Activated CD4-positive, alpha-beta memory T cell treated with anti-CD3 and anti-CD28 coated beads for 36 hours (primary cell): ENCODE measurements at places on chromosomes 2 and 18. TPM values are rescaled to one million over a fixed set of nuclear protein-coding genes. Genes with fewer than 3 reads are reported as not detected.

DNA sequence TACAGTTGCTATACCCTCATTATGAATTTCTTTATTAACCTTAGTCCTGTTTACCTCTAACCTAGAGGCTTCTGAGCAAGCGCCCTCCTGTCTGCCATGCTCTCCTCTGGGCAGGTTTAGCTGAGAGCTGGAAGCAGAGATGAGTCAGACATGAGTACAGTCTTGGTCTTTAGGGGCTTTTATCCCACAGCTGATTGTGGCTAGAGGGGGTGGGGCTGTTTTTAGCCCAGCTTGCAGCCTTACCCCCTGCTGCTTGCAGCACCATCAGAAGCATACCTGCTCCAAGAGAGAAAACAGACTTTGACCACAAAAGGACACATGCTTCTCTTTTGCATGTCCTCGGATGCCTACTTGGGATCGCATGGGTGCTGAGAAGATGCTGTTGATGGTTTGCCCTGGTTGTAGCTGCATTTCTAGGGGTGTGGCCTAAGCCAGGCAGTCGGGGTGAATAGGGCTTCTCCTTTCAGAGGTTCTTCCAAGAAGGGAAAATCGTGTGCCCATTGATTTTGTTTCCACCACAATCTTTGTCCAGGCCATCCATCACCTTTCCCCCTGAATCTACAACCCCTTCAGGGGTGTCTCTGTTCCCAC, 115.0 kb upstream of the LGALSL start:
- DNase-seq: peak; percentile 30

DNA sequence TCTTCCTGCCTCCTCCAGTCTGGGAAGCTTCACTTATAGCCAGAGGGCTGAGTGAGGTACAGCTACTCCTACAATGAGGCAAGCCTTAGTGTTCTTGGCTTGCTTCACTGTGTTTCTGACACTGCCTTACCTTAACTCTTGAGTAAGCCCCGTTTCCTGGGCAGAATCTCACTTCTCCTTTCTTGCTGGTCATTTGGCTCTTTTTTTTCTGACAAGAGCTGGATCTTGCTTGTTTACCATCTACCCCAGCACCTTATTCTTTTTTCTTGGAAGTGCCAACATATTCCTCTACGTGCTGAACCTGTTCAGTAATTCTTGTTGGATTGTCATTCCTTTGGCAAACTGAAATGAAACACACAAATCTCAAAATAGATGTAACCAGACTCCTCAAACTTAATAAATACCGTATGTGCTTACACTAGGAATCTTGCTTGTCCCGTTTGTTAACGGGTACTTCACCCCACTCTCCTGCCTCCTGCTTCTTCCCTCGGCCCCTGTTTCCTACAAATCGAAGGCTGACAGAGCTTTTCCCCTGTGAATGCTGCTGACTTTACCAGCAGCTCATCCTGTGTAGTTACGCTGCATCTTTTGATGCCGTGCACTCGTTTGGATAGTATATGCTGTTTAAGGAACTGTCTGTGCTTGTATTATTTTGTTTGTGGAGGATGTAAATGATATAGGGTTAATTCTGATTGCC, 132.2 kb downstream of the FMNL2 start:
- no peak for DNase-seq

- DNase-seq: no peak
These were observed 93.5 kb downstream of the TFCP2L1 start for GRCh38 chr2:121191191-121192170.

DNA sequence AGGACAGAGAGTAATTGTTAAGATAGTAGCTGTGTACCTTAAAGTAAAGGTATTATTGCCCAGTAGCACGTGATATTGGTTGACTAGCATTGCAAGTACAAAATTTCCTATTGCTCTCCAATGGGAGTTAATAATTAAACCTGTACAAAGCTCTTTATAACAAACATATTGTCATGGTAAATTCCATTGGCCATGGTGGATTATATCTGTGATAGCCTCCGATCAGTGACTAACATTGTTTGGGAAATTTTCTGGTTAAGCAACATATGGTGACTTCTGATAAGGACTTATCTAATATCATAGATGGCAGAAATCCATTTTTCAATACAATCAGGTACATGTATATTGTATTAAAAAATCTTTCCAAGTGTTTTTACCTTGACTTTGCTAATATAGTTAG, 360.8 kb downstream of the DCC start:
- no peak for DNase-seq

- DNase-seq: no peak
These were observed 176.0 kb downstream of the CCDC178 start for GRCh38 chr18:33264566-33264965.

DNA sequence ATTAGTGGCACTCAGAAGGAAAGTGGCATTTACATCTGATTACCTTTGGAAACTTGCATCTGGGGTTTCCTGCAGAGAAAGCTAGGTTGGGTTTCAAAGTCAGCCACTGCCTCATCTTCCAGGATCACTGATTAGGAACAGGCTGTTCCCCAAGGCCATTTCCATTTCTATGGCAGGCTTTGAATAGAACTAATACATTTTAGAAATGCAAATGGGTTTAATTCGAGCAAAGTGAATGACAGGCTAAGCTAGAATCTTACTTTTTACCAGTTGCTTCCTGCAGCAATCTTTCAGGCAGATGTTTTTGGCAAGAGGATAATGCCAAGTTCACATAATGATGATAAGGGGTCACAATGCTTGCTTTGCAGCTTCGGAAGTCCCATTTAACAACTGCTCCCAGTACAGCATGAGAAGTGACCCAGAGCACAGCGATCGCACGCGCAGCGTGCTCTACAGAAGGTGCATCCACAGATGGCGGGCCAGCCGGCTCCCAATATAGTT, 336.7 kb downstream of the LPIN1 start:
- DNase-seq: no peak

GRCh38 chr2:97730245-97730644, 16.9 kb downstream of the ZAP70 start:
- no peak for DNase-seq

DNA sequence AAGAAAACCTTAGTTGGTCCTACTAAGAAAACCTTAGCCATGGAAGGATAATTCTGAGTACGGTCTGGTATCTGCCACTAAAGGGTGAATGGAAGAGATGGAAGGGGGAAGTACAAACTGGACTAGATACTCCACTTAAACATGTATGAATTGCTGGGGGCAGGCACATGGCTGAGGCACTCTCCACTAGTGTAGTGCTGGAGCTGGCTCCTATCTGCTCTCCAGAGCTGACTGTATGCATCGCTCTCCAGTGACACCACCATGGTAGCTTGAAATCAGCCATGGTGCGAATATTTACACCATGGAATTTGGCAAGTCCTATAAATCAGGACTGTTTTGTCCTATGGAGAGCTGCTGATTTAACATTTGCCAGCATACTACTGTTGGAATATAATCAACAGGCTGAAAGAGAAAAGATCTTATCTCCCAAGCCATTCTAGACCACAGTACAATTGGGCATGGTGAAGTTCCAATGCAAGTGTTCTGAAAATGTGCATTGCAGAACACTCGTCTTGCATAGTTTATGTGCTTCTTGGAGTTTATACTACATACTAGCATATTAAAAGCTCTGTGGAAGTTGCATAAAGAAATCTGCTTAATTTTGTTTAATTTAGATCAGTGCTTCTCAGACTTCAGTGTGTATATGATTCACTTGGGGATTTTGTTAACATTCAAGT, 277.4 kb downstream of the TDRD15 start:
- DNase-seq: no peak

- no peak for DNase-seq
These were observed 91.6 kb downstream of the ACKR3 start for GRCh38 chr2:236661061-236661761.

GRCh38 chr18:64276311-64277090, 127.6 kb upstream of the LINC00305 start:
- DNase-seq: no peak

DNA sequence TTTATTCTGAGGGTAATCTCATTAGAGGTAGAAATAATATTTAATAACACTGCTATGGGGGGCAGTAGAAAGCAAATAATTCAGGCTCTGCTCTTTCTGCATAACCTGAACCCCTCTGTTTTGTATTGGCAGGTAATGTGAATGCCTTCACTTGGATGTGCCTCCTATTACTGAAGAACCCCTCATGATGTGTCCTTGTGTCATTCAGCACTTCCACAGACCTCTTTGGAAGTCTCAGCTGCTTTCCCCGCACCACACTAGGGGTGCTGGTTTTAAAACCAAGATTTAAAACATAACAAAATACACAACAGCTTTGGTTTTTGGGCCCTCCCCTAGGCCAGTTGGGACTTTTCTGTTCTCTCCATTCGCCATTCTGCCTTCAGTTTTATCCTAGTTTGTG, 281.7 kb upstream of the MC4R start:
- no peak for DNase-seq

- DNase-seq: peak; percentile 29
These were observed 117.6 kb upstream of the FOSL2 start for GRCh38 chr2:28274911-28275685.

GRCh38 chr2:25330273-25330672, 11.5 kb downstream of the DNMT3A start:
- DNase-seq: no peak

GRCh38 chr2:117972476-117973123, 41.3 kb downstream of the CCDC93 start:
- no peak for DNase-seq

DNA sequence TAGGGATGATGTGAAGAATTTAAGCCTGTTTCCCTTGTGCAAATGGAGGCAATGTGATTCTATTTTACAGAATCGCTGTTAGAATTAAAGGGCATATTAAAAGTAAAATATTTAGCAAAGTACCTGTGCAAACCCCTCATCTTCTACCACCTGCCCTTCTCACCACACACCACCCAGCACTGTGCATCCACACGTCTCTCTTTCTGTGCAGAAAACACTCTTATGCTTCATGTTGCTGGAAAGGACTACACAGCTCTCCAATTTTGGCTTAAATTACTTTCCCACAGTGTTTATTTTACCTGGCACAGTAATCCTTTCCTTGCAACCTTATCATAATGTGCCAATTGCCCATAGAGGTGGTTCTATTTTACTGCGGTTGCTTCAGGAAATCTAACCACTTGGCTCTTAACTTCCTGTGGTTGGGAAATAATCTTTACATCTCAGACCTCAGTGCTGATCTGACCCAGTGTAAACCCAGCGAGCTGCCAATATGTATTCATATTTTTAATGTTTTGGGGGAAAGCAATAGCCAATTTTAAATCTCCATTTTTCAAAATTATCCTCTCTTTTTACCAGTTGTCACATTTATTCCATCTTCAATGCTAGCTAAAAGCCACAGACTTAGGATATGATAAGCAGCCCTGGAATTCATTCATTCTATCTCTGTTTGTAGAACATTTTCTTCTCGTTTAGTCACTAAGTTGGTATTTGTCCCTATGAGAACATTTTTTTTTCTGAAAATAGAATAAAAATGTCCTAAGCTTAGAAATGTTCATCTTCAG, 250.9 kb downstream of the DSEL start:
- DNase-seq: no peak

- DNase-seq: no peak
These were observed 51.7 kb downstream of the SNTG2 start for GRCh38 chr2:1002350-1002749.

DNA sequence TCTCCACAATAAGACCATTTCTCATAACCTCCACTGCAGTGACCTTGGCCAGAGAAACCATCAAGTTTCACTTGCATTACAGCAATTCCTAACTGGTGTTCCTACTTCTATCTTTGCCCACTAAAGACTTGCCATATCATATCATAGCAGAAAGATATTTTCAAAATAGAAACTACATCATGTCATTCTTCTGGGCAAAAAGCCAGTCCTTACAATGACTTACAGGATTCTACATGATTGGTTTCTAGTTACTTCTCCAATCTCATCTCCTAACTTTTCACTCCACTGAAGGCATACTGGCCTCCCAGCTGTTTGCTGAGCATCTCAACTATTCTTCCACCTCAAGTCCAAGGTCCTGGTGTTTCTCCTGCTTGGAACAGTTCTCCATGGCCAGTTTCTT, 151.4 kb downstream of the HNMT start:
- DNase-seq: no peak

DNA sequence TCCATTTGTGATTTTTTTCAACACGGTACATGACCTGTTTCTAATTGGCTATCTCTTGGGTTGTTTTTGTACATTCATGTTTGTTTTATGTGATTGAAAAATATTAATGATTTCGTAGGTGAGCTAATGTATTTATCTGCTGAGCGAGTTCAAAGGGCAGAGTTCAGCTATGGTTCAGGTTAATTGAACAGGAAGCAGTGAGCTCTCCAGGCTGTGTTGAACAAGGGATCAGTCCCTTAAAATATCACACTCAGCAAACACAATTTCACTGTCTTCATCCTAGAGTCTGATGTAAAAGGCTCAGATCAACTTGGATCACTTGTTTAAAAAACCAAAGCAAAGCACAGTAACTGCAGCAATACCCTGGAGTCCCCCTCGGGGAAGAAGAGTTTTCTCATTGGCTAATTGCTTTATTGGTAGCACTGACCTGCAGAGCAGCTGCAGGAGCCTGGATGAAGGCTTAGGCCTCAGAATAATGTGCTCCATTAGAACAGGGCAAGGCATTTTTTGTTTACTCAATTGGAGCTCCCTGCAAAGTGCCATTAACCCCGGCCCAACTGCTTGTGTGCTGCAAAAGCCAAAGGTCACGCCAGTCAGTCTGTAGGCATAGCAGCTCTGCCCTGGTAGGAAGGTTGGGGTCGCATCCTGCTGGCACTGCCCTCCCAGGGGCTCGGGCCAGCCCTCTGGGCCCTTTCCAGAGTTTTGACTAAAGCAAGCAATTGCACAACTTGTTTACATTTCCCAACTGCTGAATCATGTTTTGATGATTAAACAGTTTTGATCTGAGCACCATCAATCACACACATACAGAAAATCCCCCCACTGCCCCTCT, 10.5 kb downstream of the ONECUT2 start:
- DNase-seq: no peak

DNA sequence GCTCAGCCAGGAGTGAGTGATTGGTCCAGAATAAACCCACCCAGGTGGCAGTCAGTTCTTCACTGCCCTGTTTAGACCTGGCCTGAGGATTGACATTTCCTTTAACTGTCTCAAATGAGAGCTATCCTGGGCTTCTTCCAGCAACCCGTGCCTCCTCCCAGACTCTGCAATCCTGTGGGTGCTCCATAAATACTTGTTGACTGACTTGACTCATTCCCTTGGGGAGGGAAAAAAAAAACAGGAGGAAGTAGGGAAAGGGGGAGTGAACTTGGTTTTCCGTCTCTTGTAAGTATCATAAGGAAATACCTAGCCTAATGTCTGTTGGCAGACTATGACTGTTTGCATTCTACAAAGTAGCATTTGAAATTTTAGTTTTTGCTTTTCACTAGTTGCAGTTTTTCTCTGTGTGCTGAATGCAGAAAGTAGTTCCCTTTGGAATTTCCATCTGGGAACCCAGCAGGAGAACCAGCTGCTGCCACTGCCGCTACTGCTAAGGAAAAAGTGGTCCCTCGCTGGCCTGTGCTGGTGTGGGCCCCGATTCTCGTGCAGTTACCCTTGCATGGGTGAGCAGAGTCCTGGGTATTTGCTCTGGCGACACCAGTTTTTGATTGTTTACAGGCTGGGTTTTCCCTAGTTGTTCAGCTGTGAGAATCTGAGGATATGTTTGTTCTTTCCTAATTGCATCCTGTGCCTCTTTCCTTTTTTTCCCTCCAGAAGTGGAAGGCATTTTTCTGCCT, 78.8 kb downstream of the TGOLN2 start:
- no peak for DNase-seq

SERPINB13 gene
- not detected for total RNA-seq

NXPH2 gene
- not detected for total RNA-seq

UGT1A3 gene
- not detected for total RNA-seq

LYPD6B gene
- not detected for total RNA-seq

FASTKD2 gene
- 32.0 TPM for total RNA-seq

APCDD1 gene
- total RNA-seq: not detected

NGEF gene
- 4.2 TPM for total RNA-seq

SMPD4 gene
- 65.8 TPM for total RNA-seq

C2orf66 gene
- total RNA-seq: not detected

WDR43 gene
- 84.8 TPM for total RNA-seq

PDE1A gene
- total RNA-seq: not detected

VWA3B gene
- total RNA-seq: not detected
